ENCODE measurements at places on chromosomes 3 and 15.

DNA sequence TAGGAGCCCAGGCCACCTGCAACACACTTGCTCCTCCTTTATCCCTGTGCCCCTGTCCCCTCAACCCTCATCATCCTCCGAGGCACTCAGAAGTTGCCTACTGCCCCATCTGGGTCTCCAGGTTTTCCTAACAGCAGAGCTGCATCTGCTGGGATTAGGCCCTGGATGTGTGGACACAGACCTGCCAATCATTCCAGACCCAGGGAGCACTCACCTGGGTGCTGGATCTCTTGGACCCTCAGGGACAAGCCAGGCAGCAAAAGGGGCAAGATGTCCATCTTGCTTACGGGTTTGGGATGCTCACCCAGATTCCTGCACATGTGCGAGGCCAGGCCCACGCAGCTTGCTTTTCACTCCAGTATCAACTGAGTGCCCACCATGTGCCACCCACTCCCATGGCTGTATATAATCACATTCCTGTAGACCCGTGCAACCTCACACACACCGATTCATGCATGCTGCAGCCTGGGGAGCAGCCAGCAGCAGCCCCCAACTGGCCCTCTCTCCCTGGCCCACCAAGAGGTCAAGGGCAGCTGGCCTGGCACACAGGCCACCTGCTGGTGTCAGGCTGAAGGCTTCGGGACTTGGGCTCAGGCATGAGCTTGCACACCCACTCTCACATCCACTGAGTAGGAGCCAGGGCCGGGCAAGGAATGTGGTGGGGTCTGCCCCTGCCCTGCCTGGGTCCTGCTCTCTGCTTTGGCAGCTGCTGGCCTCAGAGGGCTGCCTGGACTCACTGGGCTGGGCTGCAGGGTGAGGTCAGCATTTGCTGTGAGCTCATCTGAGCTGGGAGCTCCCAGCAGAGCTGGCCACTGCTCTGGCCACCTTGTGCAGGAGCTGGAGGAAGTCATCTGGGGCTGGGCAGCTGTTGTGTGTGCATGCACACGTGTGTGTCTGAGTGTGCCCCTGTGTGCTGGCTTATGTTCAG lies 14.9 kb downstream of the PRKCD start:
- no peak for DNase-seq

GRCh38 chr3:157789162-157789561 lies 285.9 kb upstream of the VEPH1 start:
- no peak for DNase-seq

GRCh38 chr3:112539825-112540650 lies 21.7 kb downstream of the ATG3 start:
- DNase-seq, result no peak

- no peak for DNase-seq
Measured at GRCh38 chr3:42366550-42366949, 43.9 kb downstream of the LYZL4 start.

DNA sequence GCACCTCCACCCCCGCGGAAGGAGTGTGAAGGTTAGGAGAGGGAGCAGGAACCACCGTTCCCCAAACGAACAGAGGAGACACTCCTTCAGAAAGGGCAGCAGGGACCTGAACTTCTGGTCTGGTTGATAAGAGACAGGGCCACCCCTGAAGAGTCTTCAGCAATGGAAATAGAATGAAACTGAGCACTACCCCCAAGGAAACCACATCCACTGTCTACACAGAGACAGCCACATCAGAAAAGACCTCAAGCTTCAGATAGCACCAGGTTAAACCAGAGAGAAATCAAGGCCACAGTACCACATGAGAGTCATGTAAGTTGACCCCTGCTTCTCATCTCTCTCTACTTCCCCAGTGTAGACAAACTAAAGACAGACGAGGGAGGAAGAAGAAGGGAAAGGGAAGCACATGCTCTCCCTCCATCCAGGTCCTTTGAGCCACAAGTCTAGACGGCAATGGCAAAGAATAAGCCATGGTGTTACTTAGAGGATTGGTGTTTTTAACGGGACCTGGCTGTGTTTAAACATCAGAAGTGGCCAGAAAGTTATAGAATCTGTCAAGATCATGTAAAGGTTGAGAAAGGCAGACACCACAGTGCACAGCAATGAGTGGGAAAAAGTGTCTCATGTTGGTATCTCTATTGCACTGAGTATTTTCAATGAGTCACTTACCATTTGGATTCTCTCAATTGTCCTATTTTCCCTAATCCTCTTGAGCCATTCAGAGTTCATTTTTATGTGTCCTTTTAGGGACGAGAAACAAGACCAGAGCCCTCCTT lies 31.4 kb upstream of the CTNNB1 start:
- no peak for DNase-seq

- DNase-seq, result no peak
Measured at GRCh38 chr3:189567322-189567721, 63.9 kb upstream of the TP63 start.

- DNase-seq, result no peak
Measured at GRCh38 chr3:125055331-125055912, 375 bp downstream of the HEG1 start.

- no peak for DNase-seq
Measured at GRCh38 chr3:189458528-189458927, 172.7 kb upstream of the TP63 start.

DNA sequence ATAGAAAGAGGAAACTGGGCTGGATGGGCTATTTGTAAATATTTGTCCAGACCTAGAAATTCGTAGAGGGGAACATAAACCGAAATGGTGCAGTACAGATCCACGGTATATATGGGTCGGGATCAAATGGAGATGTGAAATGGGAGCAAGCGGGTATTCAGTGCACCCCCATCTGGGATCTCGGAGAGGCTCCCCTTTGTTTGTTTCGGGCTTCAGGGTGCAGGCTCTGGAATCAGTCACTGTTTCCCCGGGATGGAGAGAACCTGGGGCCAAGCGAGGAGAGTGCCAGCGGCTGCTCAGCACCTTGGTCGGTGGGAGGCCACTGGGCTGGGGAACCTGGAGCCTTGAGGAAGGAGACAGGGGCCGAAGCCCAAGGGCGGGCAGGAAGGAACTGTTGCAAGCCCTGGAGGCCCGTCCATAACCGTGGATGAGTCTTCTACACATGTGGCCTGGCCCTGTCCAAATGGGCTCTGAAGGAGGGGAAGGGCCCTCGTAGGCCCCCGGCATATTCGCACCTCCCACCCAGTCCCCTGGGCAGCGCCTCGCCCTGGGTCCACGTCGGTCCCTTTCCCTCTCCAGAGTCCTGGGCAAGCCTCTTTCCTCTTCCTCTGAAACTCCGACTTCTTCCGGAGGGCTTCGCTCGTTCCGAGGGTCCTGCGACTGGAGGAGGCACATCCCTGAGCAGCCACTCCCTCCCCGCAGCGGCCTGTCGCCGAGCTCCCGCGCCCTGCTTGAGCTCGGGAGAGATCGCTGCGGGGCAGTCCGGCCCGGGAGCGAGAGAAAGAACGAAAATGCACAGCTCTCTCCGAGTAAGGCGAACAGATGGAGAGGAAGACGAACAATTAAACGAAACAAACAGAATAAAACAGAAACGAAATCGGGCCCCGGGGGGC lies 3.0 kb downstream of the ISL2 start:
- no peak for DNase-seq

GRCh38 chr3:70358978-70359580 lies 46.6 kb upstream of the MDFIC2 start:
- no peak for DNase-seq

DNA sequence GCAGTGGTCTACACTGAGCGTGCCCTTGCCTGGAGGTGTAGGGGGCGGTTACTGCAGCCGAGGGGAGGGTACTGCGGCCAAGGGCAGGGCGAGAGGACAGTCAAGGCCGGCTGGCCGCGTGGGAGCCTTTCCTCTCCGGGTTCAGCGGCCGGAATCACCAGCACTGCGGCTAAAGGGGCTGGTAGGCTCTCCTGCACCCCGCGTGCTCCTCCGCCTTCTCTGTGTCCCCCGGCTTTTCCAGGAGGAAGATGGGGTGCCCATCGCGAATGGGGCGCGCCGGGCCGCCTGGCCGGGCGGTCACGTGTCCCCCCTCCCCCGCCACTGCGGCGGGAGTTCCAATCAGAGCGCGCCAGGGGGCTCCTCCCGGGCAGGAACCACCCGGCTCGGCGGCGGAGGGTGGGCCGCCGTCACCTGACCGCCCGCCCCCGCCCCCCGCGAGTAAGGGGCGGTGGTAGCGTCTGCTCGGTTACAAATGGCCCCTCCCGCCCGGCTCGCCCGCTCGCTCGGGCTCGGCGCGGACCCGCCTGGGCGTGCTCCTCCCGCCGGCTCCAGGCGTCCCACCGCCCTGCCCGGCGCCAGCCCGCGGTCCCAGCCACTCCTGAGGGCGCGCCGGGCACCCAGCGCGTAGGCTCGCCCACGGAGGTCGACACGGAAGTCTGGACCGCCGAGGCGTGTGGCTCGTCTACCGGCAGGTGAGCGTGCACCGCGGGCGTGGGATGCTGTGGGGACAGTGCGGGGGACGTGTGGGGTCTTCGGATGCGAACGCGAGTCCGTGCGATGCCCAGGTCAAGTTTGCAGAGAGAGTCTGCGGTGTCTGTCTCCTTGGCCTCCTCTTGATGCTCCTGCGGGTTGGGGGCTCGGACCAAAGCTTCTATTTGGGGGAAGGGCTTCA lies 242.6 kb upstream of the TOPAZ1 start:
- DNase-seq, result no peak

GRCh38 chr3:12349895-12350811 lies 61.3 kb downstream of the PPARG start:
- no peak for DNase-seq

DNA sequence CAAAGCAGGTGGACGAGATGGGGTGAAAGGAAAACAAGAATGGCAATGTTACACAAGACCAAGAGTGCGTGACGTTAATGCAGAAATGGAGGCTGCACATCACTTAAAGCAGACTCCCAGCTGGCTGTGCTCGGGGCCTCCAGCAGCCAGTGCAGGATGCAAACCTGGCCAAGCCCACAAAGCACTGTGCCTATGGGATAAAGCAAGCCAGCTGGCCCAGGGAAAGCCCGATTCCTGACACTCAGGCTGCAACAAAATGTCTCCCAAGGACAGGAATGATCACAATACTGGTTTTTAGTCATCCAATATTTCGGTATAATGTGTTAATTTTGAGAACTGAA lies 86.2 kb downstream of the SEC22A start:
- no peak for DNase-seq

- DNase-seq, result no peak
Measured at GRCh38 chr15:60906146-60906674, 322.9 kb downstream of the RORA start.

DNA sequence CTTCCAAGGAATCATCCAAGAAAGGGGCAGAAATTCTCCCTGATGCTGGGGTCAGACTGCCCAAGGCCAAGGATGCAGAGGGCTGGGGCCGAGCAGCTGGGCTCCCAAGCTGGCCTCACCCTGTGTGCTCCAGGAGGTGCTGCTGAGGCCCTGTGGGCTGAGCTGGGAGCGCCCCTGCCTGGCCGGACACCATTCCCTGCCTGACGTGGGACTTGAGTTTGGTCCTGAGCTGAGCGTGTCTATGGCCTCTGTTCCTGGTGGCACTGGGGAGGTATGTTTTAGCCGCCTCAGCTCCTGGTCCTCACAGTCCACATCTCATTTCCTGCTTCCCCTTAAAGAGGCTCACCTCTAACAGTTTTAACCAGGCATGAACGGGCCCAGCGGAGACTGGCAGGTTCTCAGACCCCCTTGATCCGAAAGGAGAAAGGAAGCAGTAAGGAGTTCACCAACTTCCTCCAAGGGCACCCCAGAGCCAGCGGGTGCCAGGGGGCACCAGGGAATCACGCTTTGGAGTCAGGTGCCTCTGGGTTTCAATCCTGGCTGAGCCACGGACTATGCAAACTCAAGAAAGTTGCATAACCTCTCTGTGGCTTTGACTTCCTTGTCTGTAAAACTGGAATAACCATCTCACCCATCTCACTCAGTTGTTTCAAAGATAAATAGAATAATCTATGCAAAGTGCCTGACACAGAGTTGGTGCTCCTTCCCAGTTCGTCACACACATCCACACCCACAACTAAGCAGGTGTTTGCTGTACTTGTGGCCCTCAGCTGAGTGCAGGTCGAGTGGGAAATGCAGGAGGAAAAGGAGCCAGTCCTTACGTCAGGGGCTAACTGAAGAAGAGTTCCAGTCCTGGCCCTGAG lies 48.6 kb downstream of the SLC12A8 start:
- DNase-seq, result no peak

DNA sequence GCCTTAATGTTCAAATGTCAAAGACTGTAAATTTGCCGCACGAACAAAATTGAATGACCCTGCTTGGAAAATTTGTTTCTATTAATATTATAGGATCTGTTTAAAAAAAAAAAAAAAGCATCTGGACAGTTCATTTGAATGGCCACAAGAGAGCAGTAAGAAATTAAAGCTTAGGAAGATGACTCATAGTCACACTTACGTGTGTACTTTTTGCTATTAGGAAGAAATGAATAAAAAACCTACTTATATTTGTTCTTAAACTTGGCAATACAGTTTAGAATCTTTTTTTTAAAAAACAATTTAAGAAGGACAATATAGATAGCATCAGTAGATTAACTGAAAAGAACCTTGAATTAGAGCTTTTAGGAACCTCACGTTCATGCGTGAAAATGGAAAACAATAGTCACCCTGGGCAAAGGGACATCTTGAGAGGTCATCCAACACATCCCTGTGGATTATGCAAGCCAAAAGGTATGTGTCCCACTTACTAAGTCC lies 621.8 kb downstream of the MECOM start:
- no peak for DNase-seq

DNA sequence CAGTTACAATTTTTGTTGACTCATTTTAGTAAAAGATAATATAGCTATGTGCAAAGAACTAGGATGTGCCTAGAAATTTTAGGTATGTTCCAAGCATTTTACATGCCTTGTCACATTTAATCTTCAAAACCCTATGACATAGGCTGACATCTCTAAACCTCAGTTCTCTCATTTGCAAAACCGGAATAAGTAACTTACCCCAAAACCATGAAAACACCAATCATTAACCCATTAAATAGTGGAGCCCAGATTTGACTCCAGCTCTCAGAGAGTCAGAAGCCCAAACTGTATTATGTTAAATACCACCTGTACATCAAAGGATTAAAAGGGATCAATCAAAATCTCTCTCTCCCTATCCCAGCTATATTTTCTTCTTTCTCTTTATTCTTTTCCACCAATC lies 36.6 kb downstream of the GSK3B start:
- no peak for DNase-seq

- DNase-seq, result no peak
Measured at GRCh38 chr3:162213956-162214355, 717.3 kb downstream of the OTOL1 start.

DNA sequence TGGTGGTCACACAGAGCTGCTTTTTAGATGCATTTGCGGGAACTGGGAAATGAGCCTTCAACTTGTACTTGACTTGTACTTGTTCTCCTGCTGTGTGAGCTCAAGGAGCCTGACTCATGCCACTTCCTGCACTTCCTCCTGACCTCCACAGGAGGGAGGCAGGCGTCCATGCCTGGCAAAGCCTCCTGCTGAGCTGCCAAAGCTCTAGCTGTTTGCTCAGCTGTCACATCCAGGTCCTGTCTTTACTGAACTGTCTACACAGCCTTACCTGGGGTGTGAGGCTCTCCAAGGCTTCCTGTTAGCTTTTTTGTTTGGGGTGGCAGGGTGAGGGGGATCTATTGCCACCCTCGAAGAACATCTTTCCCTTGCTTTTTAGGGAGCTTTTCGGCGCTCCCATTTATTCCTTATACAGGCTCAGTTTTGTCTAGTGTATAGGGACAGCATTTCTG lies 6.4 kb downstream of the THPO start:
- DNase-seq, result peak; percentile 40

GRCh38 chr3:95464346-95464745 lies 1350.0 kb upstream of the EPHA6 start:
- no peak for DNase-seq

- DNase-seq, result no peak
Measured at GRCh38 chr3:170144437-170144843, 37.1 kb downstream of the PHC3 start.

All from T follicular helper cell (primary cell).